ENCODE measurements at places on chromosomes 3 and 15.

GRCh38 chr15:61835496-61836106 lies 224.6 kb downstream of the VPS13C start:
- peak; percentile 16 for DNase-seq

GRCh38 chr3:177523067-177523675 lies 325.9 kb upstream of the TBL1XR1 start:
- DNase-seq = no peak

- DNase-seq = no peak
These were observed 12.7 kb downstream of the TMPRSS7 start for GRCh38 chr3:112047264-112047663.

DNA sequence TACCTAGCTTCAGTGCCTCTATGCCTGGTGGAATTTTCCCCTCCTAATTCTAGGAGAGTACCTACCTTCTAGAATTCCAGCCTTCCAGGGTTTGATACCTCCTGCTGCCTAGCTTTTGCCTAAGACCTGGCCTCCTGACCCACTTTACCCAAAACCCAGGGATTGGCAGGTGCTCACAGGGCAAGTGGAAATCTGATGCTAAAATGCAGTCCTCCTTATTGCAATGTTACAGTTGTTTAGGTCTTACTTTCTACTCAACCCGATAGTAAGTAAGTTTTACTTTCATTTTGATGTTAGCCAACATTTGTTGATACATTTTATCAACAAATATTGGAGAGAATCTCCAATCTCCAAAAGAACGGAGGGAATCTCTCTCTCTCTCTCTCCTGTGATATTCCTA lies 275.9 kb downstream of the DOCK3 start:
- no peak for DNase-seq

GRCh38 chr3:187361835-187362234 lies 6.3 kb upstream of the RTP4 start:
- DNase-seq = no peak

GRCh38 chr3:72347819-72348319 lies 500.4 kb downstream of the SHQ1 start:
- DNase-seq = peak; percentile 47

GRCh38 chr15:58785355-58785754 lies 14.3 kb downstream of the MINDY2 start:
- DNase-seq = no peak

GRCh38 chr15:77097921-77098320 lies 27.0 kb upstream of the TSPAN3 start:
- no peak for DNase-seq

DNA sequence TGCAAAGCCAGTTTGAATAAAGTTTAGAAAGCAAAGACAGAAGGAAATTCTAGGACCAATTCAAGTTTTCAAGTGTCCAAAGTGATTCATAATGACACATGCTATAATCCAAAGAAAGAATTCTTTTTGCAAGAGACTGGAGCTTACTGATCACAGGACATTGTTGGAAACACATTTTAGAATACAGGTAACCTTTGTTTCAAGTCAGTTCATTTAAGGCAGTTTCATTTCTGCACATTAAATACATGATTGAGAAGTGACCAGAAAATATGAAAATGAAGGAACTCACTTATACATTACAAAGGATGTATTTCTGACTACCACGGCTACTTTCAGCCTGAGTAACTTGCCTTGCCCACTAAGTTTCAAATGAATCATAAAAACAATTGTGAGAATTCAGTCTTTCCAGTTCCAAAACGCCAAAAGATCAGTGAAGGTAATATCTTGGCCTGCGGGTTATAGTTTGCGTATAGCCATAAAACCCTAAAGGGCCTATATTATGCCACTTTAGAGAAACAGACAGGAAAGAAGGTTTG lies 48.7 kb downstream of the PRICKLE2 start:
- DNase-seq = no peak

DNA sequence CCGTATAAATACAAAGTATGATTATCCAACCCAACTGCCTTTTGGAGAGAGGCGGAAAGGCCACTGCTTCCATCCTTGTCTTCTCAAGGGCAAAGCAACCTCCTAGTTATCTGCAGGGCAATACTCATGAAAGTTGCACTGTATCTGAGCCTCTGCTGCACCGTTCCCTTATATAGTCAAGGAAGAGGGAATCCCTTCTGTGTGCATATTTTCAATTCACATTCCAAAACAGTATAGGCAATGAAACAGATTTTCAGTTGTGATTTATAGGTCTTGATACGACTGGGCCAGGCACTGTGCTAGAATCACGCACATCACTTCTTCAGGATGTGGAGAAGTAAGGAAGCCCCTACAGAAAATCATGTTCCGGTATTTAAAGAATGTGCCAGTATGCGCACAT lies 455.7 kb downstream of the FOXP1 start:
- DNase-seq = no peak

DNA sequence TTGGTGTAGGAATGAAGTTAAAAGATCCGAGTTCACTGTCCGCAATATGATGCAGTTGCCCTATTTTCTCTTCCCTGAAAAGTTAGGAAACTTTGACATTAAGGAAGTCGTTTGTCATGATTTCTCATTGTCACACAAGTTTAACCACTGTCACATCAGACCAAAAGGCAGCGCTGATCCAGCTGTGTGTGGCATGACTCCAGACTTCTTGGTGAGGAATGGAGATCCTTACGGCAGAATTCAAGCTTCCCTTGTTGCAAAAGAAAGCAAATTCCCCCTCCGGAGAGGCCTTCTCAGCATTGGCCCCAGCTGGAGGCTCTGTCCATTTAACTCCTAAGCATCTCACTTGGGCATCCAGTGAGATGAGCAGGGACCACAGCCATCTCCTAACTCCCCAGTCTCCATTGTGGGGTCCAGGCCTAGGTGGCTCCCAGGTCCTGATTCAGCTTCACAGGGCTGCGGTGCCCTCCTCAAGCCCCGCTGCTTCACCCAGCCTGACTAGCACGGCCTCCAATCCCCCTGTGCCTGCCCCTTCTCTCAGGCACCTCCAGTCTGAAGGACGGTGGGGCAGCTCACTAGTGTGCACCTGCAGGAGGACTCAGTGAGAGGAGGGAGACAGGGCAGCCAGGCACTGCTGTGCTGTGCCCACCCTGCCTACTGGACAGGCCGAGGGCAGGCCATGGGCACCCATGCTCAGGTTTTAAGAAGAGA lies 159.5 kb downstream of the CHSY1 start:
- no peak for DNase-seq

GRCh38 chr3:56833022-56833421 lies 31.3 kb upstream of the ARHGEF3 start:
- no peak for DNase-seq

DNA sequence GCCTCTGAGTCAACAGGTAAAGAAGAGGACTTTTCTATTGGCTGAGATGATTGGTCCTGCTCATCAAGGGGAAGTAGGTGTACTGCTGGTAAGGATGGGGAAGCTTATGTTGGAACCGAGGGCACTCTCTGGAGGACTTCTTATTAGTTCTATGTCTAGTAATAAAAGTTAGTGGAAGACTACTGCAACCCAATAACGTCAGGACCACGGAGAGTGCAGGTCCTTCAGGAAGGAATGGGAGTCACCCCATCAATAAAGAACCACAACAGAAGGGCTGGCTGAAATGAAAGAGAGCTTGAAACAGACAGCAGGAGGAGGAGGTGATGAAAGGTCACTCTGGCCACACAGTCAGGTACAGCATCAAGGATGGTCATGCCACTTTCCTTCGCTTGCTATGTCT lies 68.8 kb upstream of the PRR23E start:
- DNase-seq = no peak

DNA sequence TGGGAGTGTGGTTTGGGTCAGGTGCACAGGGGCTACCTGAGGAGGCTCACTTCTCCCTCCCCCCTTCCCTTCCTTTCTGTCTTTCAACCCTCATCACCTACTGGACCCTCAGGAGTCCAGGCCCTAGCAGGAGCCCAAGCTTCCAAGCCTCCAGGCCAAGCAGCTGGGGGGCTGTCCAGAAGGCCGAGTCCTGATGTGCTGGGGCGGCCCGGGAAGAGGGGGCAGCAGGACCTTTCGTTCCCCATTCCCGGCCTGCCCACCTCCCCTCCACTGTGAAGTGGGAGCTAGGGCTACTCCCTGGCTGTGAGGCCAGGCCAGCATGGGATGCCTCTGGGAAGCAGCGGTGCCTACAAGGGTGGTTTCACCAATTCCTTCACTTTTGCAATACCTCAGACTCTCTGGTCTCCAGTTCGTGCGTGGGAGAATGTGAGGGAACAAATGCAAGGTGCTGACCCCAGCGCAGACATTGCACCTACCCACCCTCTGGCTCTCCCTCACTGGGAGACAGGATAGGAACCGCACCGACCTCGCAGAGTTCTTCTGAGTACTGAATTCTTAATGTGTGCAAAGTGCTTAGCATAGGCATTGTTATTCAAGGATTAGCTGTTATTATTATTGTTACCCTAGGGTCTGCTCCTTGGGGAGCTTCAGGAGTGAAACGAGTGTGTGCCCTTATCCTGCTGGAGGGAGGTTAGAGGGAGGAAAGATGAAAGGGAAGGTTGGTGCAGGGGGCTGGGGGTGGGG lies 2.5 kb downstream of the EPHB3 start:
- DNase-seq = no peak

- DNase-seq = no peak
These were observed 99.2 kb downstream of the CEMIP start for GRCh38 chr15:80878242-80878866.

- no peak for DNase-seq
These were observed 85.2 kb upstream of the CHL1 start for GRCh38 chr3:111143-112069.

DNA sequence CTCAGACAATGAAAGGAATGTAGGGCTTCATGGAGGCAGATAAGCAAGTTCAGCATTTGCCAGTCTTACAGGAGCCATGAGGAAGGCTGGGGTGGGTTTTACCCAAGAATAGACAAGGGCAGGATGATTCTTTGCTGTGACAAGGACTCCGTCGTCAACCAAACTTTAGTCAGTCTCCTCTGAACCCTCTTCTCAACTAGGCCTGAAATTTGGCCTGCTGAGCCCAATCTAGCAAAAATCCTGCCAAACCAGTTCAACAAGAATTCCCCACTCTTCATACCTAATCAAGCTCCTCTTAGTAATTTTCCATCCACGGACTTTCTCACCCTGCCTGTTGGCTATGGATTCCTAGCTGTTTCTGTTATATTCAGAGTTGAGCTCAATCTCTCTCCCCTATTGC lies 280.5 kb downstream of the TBL1XR1 start:
- no peak for DNase-seq

DNA sequence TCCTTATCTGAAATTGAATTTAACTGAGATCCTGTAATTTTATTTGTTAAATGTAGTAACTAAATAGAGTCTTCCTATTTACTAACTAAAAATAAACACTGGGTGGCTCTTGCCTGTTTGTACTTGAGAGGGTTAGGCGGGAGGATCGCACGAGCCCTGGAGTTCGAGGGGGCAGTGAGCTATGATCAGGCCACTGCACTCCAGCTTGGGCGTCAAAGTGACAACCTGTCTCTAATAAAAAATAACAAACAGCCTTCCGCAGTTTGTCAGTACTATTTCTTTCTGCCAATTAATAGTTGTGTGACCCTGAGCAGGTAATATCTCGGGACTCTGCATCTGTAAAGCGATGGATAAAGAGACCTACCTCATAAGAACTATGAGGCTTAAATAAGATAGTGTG lies 768 bp upstream of the PDE12 start:
- no peak for DNase-seq

- DNase-seq = no peak
These were observed 131.6 kb upstream of the HACD2 start for GRCh38 chr3:123716411-123716810.
